ENCODE measurements at places on chromosomes 12 and 14. TPM values are rescaled to one million over a fixed set of nuclear protein-coding genes. Genes with fewer than 3 reads are reported as not detected.

The CEBPE gene
- total RNA-seq = 1.0 TPM

The NTN4 gene
- total RNA-seq = not detected

The TAS2R20 gene
- total RNA-seq = 0.86 TPM

The KRT3 gene
- total RNA-seq = not detected

The PRIMA1 gene
- not detected for total RNA-seq
